Naive thymus-derived CD8-positive, alpha-beta T cell (primary cell): ENCODE measurements at places on chromosomes 6 and 20.

DNA sequence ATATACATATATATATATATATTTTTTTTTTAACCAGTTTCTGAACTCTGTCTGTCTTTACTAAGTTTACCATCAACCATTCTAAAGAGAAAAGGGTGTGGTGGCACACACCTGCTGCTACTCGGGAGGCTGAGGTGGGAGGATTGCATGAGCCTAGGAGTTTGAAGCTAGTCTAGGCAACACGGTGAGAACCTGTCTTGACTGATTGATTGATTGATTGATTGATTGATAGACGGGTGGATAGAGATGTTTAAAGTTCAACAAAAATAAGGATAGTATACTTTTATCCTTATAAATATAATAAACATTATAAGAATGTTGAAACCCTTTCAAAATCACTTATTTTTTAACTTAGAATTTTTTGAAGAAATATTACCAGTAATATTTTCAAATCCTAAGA lies 30.2 kb downstream of the CEP57L1 start:
- DNase-seq, result no peak

DNA sequence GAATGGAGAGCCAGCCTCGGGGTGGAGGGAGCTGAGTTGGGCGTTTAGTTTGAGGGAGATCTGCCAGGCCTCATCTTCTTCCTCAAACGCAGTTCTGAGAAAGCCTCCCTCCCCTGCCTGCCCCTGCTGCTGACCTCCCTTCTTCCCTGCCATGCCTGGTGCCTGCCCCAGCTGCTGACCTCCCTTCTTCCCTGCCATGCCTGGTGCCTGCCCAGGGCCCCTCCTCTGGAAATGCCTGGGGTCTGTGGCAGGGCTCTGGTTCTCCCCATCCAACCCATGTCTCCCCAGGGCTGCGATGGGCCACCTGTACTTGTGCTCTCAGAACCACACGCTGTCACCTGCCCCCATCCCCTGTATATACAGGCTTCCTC lies 114.6 kb downstream of the VEGFA start:
- no peak for DNase-seq

DNA sequence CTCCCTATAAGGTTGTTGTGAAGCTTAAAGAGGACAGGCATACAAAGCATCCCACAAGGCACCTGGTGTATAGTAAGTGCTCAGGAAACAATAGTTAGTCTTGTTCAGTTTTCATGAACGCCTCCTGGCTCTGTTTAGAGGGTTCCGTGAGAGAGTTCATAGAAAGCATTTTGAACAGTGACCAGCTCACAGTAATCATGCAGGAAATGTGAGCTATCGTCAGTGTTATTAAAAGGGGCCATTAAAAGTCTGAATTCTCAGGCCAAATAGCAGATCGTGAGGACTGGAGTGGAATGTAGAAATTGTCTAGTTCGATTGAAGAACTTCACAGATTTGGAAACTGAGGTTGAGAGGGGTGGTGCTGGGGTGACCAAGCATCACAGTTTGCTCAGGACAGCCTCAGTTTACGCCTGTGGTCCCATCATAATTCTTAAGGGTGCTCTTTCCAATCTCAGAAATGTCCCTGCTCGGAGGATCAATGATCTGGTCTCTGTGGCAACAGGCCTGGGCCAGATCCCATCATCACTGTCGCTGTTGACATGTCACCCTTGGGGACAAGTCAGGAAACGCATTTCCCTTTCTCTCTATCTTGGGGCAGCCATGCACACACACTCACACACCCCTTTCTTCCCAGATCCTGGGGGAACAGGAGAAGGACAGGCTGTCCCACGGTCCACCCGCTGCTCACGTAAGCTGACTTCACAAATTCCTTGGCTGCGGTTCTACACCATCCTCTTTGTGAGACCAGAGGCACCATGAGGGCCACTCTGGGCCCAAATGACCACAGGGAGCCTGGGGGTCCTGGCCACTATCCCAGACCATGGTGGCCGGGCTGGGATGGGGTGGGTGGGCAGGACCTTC lies 7.2 kb downstream of the TGM2 start:
- no peak for DNase-seq

DNA sequence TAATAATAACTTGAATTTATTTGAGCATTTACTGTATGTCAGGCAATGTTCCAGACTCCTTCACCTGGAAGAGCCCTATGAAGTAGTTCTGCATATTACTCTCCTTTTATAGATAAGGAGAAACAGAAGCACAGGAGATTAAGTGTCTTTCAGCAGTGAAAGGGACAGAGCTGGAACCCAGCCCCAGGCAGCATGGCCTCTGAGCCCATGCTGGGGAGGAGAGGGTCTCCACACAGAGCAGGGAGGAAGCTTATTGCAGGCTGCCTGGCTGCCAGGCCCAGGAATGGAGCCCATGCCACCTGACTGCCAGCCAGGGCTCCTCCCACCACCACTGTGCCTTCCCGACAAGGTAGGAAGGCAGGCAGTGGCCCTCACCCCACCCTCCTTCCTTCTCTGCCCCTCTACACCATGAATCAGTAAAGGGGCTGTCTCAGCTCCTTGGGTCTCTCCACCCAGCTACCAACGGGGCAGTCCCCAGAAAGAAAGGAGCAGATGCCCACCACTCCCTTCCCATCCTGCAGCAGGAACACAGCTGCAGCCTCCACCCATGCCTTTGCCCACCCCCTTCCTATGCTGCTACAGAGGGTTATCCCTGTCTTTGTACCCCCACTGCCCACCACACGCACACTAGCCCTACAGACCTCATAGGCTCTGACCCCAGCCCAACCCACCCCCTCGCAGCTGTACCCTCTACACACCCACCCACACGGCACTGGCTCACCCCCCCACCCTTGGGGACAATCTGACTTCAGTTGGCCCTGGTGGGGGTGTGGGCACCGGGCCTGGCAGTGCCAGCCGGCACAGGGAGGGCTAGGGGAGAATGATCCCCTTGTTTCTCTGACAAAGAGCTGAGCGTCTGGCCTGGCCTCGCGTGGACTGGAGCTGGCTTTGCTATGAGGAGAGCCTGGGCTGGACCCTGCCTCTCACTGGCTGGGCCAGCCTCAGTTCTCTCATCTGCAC lies 41.8 kb downstream of the TFEB start:
- no peak for DNase-seq

GRCh38 chr6:39873439-39873838 lies 60.8 kb downstream of the MOCS1 start:
- DNase-seq, result no peak

DNA sequence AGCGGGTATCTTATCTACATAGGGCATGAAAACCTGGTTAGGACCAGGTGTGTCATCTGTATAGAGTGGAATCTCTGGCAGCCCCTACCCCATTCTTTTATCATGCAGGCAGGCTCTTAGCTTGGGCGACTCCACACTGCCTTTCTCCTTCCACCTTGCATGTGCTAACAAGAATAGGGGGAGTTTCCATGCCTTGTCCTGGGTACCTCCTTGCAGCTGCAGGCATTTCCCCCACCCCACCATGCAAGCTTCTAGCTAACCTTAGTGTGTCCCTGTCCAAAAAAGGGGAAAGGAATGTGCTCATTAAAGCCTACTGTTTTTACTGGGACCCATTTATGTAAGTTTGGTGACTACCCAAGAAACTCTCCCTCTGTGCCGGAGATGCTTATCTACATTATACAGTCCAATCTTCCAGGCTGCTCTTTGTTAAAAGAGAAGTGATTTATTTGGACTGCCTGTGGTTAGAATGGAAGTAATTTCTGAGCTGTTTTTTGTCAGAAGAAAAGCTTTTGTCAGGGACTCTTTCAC lies 10.5 kb upstream of the CEP43 start:
- no peak for DNase-seq

GRCh38 chr20:10673842-10674683 lies at the start of gene JAG1:
Gene JAG1, minus strand, starts transcription at chr20:10673999. Its CDS starts 469 bp downstream, at chr20:10673530.
- DNase-seq, result no peak

DNA sequence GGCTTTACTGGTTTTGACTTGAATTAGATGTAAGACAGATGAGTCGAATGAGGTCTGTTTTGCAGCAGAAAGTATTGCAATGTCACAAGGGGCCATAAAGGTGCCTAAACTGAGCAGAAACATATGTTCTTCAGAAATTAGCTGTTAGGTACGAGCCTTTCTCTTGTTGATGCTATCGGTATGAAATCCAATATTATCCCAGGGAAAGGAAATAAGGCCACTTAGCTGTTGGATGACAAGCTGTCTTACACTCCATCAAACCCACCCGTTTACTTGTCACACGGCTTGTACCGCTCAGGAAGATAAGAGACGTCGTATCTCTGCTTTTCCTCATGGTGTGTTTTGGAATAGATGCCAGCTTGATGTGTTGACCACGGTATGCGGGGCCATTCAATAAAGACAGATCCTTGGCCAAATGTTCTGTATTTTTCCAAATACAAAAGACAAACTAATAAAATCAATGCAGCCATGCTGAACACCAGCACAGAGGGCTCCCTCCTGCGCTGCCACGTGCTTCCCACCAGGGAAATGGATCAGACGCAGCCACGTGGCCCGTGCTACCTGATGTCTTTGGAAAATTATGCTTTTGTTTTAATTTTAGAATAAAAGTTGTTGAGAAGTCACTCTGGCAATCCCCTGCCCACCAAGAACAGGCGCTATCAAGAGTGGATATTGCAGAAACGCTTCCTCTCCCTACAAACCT lies 255.9 kb upstream of the SULF2 start:
- no peak for DNase-seq

DNA sequence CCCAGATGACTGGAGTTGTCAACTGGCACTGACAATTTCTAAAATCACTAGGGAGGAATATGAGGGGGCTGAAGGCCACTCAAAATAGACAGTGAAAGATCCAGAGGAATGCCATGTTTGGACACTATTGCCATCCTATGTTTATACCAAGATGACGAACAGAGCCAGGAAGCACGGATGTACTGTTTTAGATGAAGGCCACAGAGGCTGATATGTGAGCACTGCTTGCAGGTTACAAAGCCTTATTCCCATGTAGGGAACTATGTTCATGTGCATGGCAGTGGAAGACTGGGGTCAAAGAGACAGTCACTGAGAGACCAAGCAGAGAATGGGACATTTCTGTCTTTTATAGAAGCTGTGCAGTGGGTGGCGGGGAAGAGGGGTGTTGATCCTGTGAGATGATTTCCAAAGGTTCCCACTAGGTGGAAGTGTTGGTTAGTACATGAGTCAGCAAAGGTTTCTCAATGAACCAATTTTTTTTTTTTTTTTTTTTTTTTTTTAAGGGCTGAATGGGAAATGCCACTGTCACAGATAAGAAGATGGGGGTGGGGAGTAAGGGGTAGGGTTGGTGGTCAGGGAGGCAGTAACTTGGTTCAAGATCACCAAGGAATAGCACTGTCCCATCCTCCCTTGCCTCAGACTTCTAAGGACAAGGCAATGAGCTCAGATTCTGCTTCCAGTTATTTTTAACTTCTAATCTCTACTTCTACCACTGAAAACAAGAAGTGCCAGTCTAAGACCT lies 46.7 kb upstream of the MOCS1 start:
- no peak for DNase-seq

DNA sequence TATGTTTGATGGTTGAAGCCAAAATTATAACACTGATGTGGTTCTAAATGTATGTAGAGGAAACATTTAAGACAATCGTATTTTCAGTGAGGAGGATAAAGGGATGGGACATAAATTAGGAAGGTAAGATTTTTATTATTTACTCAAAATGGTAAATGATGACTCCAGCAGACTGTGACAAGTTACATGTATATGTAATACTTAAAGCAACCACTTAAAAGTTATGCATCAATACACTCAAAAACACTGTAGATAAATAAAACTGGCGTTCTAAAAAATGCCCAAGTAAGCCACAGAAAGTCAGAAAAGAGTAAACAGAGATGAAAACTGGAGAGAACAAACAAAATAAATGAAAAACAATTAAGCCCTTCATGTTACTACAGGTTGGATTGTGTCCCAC lies 18.7 kb downstream of the HLA-DMB start:
- DNase-seq, result no peak

DNA sequence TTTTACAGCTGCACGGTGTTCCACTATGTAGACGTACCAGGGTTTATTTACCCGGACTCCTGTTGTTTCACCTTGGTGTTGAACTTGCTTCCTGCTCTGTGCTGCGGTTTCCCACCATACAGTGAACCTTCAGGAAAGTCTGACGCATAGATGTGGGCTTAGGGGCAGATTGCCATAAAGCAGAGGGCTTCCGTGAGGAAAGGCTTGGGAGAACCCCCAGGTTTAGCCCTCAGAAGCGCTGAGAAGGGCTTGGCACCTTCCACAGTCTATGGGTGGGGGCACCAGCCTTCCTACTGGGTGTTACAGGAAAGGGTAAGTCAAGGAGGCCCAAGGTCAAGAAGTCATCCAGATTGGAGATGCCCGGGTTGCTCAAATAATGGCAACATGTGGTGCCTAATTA lies 19.2 kb upstream of the MRPS18A start:
- DNase-seq, result no peak

- no peak for DNase-seq
These were observed 16.8 kb downstream of the MYLK4 start for GRCh38 chr6:2733736-2734480.

- DNase-seq, result no peak
These were observed 413.1 kb downstream of the PLCB1 start for GRCh38 chr20:8545212-8545611.

DNA sequence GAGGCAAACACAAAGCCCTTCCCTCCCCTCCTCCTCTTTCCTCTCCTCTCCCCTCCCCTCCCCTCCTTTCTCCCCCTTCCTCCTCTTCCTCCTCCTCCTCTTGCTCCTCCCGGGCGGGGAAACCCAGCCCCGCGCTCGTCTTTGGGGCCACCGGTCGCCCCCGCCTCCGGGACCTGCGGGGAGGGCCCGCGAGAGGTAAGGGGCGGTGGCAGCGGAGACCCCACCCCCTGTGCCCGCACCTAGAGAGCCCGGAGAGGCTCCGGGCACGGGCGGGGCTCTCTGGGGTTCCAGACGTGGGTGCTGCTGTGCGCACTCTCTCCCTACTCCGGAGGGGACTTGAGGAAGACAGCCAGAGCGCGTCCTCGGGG lies at the start of gene RIN2:
Gene RIN2 (plus strand): TSS at position 126 of the 368 bp plus-strand sequence. CDS start 131,344 bp downstream, outside the sequence.
- no peak for DNase-seq
